Immature natural killer cell (primary cell): ENCODE measurements at places on chromosomes 16 and 17.

GRCh38 chr17:40129498-40129897 lies 7.7 kb downstream of the MSL1 start:
- no peak for DNase-seq

DNA sequence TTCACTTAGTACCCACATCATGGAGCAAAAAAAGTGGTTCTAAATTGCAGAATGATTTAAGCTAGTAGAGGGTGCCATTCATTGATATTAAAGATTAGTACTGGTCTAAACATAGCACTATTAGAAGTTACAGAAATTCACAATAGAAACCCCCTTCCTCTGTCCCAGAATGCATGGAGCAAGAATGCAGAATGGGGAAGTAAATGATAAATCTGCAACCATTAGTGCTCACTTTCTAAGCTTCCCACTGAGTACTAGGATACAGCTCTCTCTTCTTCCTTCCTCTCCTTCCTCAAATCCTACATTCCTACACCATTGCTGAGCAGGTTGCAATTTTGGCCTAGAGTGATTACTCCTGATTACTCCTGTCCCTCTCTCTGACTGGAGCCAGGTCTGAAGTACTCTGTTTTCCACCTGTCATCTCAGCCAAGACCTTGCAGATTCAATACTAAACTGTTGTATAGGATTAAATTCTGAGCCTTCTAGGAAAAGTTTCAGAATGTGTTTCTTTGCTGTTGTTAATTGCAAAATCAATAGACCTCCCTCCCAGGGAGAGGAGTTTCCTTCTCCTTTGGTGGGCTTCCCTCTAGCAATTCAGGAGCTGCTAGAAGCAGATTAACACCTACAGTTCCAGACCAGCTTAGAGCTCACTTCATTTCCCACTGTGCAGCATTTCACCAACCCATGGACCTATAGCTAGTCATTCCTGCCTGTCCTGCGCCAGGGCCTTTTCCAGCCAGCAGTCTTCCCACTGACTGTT lies 165.5 kb upstream of the TBX2 start:
- DNase-seq: no peak

DNA sequence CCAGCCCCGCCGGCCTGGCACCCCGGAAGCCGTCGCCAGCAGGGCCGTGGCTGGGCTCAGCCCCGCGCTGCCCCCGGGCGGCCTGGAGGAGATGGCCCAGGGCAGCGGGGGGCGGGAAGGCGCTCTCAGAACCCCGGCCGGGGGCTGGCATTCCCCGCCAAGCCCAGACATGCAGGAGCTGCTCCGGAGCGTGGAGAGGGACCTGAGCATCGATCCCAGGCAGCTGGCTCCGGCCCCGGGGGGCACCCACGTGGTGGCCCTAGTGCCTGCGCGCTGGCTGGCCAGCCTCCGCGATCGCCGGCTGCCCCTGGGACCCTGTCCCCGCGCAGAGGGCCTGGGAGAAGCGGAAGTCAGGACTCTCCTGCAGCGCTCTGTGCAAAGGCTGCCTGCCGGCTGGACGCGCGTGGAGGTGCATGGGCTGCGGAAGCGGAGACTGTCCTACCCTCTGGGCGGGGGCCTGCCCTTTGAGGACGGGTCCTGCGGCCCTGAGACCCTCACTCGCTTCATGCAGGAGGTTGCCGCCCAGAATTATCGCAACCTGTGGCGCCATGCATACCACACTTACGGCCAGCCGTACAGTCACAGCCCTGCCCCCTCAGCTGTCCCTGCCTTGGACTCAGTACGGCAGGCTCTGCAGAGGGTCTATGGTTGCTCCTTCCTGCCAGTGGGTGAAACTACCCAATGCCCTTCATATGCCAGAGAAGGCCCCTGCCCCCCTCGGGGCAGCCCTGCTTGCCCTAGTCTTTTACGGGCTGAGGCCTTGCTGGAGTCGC lies 551 bp downstream of the WDR81 start:
- DNase-seq: no peak

GRCh38 chr17:61352408-61352770 lies 47.3 kb upstream of the TBX2 start:
- no peak for DNase-seq

GRCh38 chr16:57941016-57941664 lies 29.8 kb downstream of the CNGB1 start:
- DNase-seq: no peak

- DNase-seq: no peak
These were observed 17.9 kb downstream of the CTCF start for GRCh38 chr16:67580202-67580601.

GRCh38 chr16:89334988-89335802 lies 117.7 kb downstream of the ZNF778 start:
- no peak for DNase-seq

- DNase-seq: no peak
These were observed 12.3 kb downstream of the RAI1 start for GRCh38 chr17:17693253-17694168.

- no peak for DNase-seq
These were observed 21.6 kb upstream of the ATP2A3 start for GRCh38 chr17:3985846-3986245.

DNA sequence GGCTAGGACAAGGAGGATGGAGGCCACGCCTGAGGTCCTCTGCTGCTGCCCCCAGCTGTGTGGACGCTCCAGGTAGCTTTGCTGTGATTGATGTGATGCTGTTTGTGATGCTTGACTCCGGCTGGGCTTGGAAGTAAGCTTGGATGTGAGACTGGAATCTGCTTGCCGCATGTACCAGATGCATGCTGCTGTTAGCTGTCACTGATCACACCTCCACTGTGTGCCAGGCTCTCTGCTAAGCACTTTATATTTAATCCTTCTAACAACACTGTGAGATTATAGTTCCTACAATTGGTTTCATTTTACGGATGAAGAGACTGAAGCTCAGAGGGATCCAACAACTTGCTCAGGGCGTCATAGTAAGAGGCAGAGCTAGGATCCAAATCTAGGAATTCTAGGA lies 23.5 kb downstream of the SNX29 start:
- DNase-seq: no peak

DNA sequence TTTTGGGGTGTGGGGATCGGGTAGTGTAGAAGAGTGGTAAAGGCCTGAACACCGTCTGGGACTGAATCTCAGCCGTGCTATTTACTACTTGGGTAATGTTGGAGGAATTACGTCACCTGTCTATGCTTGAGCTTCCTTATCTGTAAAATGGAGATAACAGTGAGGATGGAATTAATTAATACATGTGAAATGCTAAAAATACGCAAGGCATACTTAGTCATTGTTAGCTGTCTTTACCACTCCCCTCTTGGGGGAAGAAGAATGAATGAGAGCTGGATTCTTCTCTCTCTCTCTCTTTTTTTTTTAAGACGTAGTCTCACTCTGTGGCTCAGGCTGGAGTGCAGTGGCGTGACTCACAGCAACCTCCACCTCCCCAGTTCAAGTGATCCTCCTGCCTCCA lies 41.1 kb upstream of the TANGO6 start:
- DNase-seq: no peak

DNA sequence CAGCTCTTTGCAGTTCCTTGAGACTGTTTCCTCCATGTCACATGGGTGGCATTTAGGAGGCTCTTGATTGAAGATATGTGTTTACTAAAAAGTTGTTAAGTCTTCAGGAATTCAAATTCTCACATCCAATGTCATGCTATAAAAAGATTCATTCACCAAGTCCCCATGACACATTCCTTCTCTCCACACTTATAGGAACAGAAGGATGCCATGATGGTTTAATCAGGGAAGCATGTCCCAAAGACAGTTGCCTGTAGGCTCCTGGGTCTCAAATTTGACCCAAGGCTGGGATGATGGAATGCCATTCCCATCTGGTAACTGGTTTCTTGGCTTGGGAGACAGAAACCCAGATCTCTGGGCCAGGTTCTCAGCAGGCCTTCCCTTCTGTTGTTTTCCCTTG lies 140.6 kb upstream of the SOX9 start:
- no peak for DNase-seq

DNA sequence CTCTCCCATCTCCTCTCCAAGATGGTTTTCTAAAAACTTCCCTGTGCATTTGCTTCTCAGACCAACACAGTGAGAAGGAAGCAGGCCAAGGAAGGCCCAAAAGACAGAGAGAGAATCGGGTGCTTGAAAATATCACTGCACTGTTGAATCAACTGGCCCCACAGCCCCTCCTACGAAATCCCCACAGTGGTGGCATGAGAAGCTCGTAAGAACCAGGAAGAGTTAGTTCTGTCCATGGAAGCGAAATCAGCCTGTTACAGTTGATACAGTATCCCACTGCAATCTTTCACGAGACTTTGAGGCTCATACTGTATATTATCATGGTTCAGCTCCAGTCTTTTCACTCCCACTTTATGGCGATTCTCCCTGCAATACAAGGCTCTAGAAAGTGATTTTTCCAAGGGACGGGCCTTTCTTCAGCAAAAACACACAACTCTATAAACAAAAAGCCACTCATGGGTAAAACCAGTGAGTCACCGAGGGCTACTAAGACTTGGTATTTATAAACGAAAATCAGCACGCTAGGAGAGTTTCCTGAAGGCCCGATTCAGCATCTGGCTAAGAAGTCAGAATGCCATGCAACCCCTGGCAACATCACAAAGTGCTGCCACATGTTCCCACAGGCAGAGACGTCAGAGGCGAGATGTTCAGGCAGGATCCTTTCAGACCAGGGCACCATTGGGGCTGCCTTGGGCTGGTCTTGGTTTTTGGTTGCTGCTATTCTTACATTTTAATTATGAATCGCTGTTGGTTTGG lies 185.7 kb downstream of the IRX5 start:
- no peak for DNase-seq

- DNase-seq: no peak
These were observed 39.8 kb downstream of the ARL4D start for GRCh38 chr17:43438626-43439025.

DNA sequence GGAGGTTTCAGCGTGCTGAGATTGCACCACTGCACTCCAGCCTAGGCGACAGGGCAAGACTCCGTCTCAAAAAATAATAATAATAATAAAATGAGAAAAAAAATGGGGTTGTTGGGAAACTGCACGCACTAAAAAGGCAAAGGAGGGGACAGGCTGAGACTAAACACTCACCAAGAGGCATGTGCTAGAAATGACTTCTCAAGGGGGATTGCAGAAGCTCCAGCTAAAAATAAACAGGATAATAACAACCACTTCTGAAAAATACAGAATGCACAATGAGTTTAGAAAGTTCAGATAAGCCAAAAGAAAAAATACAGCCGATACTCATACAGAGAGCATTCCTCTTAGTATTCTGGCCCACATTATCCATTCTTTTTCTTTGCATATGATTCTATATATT lies 15.1 kb upstream of the TIMP2 start:
- no peak for DNase-seq

DNA sequence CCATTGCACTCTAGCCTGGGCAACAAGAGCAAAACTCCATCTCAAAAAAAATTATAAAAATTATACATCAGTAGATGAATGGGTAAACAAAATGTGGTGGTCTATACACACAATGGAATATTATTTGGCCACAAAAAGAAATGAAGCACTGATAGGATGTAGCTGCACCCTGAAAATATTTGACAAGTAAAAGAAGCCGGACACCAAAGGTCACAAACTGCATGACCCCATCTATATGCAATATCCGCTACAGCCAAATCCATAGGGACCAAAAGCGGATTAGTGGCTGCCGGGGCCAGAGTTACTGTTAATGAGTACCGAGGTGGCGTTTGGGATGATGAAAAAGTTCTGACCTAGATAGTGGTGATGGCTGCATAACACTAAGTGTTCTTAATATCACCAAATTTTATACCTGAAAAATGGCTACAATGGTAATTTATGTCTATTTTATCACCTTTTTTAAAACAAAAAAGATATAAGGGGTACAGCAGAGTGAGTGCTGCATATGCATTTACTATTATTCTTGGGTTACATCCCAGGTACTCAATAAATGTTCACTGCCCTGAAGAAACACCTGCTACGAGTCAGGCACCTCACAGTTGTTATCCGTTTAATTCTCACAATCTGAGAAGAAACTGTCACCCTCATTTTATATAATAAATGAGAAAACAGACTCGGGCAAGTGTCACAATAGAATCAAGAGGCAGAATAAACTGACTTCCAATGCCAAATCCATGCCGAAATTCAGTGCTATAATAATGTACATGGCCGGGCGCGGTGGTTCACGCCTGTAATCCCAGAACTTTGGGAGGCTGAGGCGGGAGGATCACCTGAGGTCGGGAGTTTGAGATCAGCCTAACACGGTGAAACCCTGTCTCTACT lies 807 bp upstream of the HBQ1 start:
- no peak for DNase-seq

- DNase-seq: no peak
These were observed 521.7 kb upstream of the EEF2KMT start for GRCh38 chr16:5619304-5619703.

GRCh38 chr16:88390735-88391134 lies 8.0 kb downstream of the ZNF469 start:
- no peak for DNase-seq

DNA sequence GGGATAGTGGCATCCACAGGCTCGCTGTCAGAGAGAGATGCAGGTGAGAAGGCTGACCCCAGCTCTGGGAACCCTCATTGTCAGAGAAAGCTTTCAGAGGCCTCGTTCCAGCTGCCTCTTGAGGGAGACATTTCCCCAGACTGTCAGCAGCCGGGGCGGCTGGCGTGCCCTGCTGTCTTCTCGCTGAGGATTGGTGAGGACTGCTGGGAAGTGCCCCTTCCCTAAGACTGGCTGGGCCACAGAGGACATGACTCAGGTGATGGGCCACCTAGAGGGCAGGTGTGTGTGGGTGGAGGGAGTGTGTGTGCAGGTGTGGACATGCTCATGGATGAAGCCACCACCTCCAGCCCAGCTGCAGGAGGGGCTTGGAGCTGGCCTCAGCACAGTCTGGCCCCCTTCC lies 25.3 kb downstream of the SPACA3 start:
- no peak for DNase-seq

- no peak for DNase-seq
These were observed 93.6 kb downstream of the WSCD1 start for GRCh38 chr17:6163612-6164333.

DNA sequence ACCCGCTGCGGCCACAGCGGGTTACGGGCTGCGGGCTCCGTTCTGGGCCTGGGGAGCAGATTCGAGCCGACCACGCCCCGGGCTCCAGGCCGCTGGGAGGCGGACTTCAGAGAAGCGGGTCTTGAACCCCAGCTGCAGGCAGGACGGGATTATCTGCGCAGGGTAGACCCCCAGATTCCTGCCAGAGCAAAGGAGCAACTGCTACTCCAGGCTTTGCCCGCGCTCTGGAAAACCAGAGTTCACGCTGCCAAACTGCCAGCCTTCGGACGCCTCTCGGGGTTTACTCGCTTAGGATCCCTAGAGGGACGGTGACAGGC lies 301 bp upstream of the ULK2 start:
- no peak for DNase-seq

GRCh38 chr17:51402899-51403298 lies 142.6 kb downstream of the UTP18 start:
- no peak for DNase-seq

DNA sequence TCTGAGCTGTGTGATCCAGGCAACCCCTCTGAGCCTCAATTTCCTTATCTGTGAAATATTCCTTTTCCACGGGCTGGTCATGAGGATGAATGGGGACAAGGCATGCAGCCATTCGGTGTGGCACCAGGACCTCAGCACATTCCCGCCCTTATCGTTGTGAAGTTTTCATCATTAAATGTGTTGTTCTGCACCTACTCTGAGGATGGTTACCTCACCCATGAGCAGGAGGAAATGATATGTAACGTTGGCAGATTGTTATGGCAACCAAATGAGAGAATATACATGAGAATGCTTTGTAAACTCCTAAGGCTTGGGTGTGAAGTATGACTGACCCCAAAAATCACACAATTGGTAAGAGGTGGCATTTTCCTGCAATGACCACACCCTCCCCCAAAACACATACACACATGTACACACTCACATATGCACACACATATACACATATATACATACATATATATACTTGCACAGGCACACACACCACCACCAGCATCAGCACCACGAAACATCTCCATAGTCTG lies 39.5 kb downstream of the SMARCE1 start:
- peak; percentile 84 for DNase-seq

- DNase-seq: peak; percentile 29
These were observed at the start of gene GLIS2 for GRCh38 chr16:4315186-4316107. GLIS2 (plus strand) TSS chr16:4316067; CDS start chr16:4332281, 16,214 bp downstream.
